Smooth muscle cell of the pulmonary artery (primary cell): ENCODE measurements at places on chromosomes 12 and 14. TPM values are rescaled to one million over a fixed set of nuclear protein-coding genes. Genes with fewer than 3 reads are reported as not detected.

KRT79 gene
- not detected in 2 replicates for total RNA-seq

NRL gene
- total RNA-seq: 0.65 and 0.96 TPM in 2 replicates

CYP27B1 gene
- 0.20 and 0.79 TPM in 2 replicates for total RNA-seq

FOXG1 gene
- total RNA-seq: 0.76 and 1.6 TPM in 2 replicates

SERPINA4 gene
- total RNA-seq: not detected in 2 replicates

P2RX7 gene
- 0.46 and 1.3 TPM in 2 replicates for total RNA-seq

ZNF385A gene
- 1.8 and 2.2 TPM in 2 replicates for total RNA-seq

G2E3 gene
- total RNA-seq: 14.8 and 19.9 TPM in 2 replicates

DCN gene
- 72.0 and 212 TPM in 2 replicates for total RNA-seq

ERP27 gene
- not detected in 2 replicates for total RNA-seq

GALNT6 gene
- total RNA-seq: 11.6 and 105 TPM in 2 replicates

KLRG1 gene
- 0.50 and 0.78 TPM in 2 replicates for total RNA-seq

AMDHD1 gene
- 0.07 and 0.13 TPM in 2 replicates for total RNA-seq

DNAH10 gene
- total RNA-seq: 0.13 and 0.46 TPM in 2 replicates

LRRC43 gene
- 0.83 and 1.2 TPM in 2 replicates for total RNA-seq

IL26 gene
- total RNA-seq: 0.13 and 2.0 TPM in 2 replicates
